ENCODE measurements at places on chromosomes 11 and 22.

- no peak for DNase-seq
These were observed 7.3 kb downstream of the DNAL4 start for GRCh38 chr22:38786631-38787030.

DNA sequence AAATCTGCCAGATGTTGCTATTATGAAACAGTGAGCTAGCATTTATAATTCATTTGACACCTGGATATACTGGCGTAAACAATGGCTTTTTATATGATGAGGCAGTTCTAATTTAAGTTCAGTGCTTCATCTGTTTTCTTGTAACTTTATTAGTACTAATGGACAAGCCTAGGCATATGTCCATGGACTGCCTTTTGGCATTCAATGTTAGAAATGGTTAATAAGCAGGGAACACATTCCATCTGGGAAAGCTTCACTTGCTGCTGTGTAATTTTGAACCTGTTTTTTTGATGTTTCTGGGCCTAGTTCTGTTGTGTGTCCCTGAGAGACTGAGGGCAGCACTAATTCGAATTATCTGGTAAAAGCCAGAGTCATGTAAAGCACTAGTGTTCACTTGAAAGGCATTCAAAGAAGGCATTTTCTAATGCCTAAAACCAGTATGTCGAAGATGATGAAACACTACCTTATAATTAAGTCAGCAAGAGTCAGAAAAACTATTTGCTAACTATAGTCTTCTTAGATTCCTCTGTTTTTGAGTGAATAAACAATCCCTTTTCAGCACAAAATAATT, 138.5 kb downstream of the SWAP70 start:
- no peak for DNase-seq

DNA sequence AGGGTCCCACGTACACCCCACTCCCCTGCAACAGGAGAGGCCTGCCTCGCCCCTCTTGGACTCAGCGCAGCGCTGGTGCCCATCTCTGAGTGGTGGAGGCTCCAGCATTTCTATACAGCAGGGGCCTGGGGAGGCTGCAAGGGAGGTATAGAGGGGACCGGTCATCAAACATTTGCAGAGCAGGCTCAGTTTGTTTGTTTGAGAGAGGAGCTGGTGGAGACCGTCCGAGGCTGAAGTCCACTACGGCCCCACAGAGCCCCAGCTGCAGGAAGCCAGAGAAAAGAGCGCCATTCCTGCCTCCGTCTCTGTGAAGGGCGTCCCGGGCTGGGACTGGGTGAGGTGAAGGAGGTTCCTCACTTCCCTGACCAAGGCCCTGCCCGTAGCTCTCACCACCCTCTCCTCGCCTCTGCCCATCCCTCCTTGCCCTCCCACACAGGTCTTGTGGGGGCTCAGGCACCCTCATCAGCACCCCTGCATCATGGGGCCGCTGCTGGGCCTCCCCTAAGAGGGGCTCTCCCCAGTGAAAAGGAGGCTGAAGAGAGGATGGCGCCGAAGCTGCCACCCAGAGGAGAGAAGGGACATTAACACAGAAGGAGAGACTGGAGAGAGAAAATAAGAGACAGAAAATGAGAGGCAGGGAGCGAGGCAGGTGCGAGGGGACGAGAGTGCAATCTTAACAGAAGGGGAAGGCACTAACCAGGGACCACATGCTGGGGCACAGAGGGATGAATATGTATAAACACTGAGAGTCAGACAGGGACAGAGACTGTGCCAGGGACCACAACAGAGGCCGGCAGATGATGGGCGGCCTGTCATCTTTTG, 24.5 kb downstream of the RPUSD4 start:
- DNase-seq: no peak

- DNase-seq: no peak
These were observed 65.6 kb upstream of the E2F8 start for GRCh38 chr11:19306179-19306944.

DNA sequence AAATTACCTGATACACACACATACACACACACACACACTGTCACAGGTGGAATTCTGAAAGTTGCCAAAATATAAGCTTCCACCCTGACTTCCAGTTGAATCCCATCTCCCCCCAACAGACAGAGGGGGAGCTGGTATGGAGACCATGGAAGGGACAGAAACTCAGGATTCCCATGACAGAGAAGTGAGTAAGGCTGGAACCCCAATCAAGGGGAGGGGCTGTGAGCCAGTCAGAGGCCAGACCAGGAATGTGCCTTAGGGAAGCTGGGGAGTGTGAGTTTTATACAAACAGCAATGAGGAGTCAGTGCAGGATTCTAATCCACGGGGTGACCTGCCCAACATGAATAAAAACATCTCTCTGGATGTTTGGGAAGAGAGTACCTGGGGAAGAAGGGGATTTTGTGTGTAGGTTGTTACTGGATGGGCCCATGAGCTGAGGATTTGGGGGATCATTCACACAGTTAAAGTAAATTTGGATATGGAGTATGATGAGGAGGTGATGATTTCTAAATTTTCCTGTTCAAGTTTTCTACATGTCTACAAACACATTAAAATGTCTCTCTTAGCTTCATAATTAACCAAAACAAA, 38.7 kb upstream of the TOP3B start:
- no peak for DNase-seq

- no peak for DNase-seq
These were observed 31.2 kb downstream of the C11orf71 start for GRCh38 chr11:114368918-114369680.

DNA sequence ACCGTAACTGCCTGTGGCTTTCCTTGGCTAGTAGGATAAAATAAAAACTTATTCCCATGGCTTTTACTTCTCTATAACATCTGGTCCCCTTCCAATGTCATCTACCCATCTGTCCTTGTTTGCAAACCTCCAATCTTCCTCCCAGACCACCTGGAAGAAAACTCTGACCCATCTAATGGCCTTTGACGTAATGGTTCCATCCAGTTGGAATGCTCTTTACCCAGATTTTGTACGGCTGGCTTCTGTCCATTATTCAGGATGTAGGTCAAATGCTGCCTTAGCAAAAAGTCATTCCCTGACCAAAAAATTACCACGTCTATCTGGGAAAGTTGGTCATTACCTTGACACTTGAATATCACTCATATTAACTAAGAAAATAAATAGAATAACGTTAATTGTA, 577.9 kb upstream of the ANO5 start:
- no peak for DNase-seq

DNA sequence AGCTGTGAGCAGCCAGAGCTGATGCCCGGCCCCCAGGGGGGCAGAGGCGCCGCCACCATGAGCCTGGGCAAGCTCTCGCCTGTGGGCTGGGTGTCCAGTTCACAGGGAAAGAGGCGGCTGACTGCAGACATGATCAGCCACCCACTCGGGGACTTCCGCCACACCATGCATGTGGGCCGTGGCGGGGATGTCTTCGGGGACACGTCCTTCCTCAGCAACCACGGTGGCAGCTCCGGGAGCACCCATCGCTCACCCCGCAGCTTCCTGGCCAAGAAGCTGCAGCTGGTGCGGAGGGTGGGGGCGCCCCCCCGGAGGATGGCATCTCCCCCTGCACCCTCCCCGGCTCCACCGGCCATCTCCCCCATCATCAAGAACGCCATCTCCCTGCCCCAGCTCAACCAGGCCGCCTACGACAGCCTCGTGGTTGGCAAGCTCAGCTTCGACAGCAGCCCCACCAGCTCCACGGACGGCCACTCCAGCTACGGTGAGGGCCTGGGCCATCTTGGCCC, 6.1 kb downstream of the CDC42EP1 start:
- DNase-seq: no peak

DNA sequence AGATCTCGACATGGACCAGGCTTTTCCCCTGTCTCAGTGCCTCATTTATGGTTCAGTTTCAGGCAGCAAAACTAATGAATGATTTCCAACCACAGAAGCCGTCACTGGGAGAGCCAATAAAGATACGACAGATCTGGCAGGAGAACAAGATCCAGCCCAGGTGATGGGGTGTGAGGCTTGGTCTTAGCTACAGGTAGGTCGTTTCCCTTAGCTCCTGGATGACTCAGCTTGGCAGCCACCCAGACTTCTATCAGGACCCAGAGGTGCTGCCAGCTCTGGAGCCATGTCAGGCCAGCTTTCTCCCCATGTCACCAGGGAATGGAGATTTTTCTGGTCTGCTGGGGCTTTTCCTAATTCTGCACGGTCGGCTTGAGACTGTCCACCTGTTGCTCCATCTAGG, 36.3 kb upstream of the APOBEC3A start:
- no peak for DNase-seq

DNA sequence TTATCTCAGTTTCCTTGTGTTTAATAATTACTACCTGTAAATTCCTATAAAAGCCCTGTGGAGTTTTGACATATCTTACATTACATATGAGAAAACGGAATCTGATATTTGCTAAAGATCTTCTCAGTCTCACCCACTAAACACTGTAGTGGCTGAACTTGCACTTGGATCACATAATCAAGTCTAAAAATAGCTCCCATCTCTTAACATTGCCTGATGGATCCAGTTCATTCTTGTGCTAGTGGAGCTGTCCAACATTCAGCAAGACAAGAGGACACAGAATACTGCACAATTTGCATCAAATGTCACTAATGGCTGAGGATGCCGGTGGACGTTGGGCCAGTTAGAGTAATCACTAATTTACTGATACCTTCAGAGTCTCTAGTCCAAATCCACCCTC, 569.9 kb upstream of the ANO5 start:
- no peak for DNase-seq

DNA sequence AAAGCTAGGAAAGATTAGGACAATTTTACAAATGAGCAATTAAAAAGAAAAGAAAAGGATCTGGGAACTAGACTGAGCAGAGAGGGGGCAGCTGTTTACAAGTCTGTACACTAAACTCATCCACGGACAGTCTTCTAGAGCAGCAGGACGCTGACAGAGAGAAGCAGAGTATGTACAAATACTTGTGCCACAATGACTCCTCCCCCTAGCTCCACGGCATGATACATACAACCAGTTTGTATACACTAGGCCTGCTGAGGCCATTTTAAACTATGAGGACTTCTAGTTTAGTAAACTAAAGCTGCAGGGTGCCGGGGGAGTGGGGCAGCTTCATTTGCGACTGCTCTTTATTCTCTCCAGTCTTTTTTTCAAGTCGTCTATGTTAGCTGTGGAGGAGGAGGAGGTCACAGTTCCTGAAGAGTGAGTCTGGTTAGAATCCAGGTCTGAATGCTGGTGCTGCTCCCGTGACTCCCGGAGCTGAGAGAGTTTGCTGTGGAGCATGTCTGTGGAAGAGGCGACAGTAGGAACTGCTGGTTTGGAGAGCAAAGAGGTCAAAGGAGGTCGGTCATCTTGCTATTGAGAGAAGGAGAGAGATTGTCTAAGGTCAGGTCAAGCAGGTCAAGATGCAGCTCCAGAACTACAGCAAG, 24.8 kb downstream of the F2 start:
- peak; percentile 7 for DNase-seq

DNA sequence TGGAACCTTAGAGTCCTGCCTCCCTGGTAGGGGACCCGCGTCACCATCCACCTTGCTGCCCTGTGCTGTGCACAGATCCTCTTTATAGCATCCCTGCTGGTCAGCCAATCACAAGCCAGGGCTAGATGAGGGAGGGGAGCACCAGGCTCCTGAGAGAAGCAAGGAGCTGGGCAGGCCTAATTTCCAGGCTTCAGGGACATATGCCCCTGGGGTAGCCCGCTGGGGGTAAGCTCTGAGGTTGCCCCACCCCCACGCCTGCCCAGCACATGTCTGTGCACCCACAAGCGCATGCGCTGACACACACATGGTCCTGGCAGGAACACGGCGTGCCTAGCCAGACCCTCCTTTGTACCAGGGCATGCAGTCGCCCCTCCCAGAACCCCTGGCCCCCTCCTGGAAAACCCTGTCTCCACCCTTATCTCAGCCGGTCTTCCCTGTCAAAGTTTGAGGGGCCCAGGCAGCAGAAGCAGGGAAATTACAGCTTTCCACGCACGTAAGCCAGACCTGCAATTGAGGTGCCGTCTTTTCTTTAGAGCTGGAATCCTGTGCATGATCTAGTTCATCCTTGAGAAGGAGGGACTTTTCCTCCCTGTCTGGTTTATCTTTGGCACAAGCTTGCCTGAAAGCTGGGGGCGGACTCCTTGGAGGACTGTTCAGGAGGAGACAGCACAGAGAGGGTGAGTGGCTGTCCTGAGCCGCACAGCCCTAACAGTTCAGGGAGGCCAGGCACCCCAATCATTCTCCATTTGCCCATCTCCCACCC, 2.1 kb downstream of the SSTR3 start:
- no peak for DNase-seq

DNA sequence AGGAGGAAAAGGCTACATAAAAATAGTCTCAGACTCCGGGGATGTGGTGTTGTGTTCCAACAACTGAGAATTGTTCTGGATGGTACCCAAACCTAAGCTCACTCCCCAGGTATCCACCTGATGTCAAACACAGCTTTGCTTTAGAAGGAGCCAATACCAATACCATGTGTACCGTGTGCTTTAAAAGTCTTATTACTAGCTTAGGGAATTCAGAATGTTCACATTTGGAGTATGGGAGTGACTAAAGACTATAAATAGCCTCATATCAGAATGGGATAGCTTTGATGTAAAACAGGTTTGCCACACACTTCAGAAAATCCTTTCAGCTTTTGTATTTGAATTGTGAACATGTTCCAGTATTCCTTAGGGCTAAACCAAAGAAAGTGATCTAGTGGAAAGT, 248.7 kb upstream of the ARHGAP42 start:
- DNase-seq: no peak

- DNase-seq: no peak
These were observed 6.7 kb upstream of the OOSP4A start for GRCh38 chr11:59957094-59957493.
